Uterus (tissue), 4 donors: ENCODE measurements at places on chromosomes 1 and 21. TPM values are rescaled to one million over a fixed set of nuclear protein-coding genes. Genes with fewer than 3 reads are reported as not detected.

SPSB1 gene
- 29.6 TPM for total RNA-seq

OR2L3 gene
- not detected for total RNA-seq

HSPB7 gene
- 283 TPM for total RNA-seq

CLIC4 gene
- total RNA-seq, result 434 TPM

PM20D1 gene
- total RNA-seq, result 0.69 TPM

GAS5 gene
- 1,053 TPM for total RNA-seq

GJB3 gene
- 1.0 TPM for total RNA-seq

TMEM9 gene
- 120 TPM for total RNA-seq

TAL1 gene
- total RNA-seq, result 15.1 TPM

FCRL1 gene
- not detected for total RNA-seq

NEK2 gene
- total RNA-seq, result not detected

SRGAP2B gene
- total RNA-seq, result 51.3 TPM

JUN gene
- total RNA-seq, result 236 TPM

ZNF678 gene
- 26.9 TPM for total RNA-seq

OR10J1 gene
- not detected for total RNA-seq

GNG12 gene
- 122 TPM for total RNA-seq

RNU1-3 gene
- total RNA-seq, result under 0.01 TPM

VWA5B1 gene
- not detected for total RNA-seq

FMO3 gene
- 30.9 TPM for total RNA-seq

INSRR gene
- not detected for total RNA-seq
